NCI-H345 (cell line): ENCODE measurements at places on chromosomes 16 and 17.

DNA sequence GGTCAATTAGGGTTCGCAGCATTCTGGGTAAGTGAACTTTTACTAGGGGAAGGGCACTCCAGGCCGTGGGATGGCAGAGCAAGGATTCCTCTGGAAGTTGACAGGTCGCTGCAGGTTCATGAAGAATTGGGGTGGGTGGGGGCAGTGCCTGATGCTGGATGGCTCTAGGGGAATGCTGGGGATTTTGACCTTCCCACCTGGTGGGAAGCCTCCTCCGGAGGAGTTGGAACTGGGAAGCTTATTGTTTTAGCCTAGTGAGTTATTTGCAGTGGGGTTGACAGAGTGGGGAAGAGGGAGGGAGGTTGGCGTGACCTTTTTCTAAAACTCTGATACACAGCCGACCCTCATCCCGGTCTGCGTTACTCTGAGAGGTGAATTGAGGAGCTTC is 606 bp upstream of the C17orf113 start:
- no peak for DNase-seq

DNA sequence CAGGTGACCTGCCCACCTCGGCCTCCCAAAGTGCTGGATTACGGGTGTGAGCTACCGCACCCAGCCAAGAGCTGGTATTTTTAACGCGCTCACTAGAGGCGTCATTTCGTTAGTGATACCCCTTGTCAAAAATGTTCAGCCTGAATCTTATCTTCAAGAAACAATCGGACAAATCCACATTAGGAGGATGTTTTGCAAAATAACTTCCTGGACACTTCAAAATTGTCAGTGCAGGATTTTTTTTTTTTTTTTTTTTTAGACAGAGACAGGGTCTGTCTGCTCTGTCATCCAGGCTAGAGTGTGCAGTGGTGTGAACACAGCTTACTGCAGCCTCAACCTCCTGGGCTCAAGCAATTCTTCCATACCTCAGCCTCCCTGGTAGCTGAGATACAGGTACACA is 63.0 kb downstream of the RMI2 start:
- DNase-seq = no peak

DNA sequence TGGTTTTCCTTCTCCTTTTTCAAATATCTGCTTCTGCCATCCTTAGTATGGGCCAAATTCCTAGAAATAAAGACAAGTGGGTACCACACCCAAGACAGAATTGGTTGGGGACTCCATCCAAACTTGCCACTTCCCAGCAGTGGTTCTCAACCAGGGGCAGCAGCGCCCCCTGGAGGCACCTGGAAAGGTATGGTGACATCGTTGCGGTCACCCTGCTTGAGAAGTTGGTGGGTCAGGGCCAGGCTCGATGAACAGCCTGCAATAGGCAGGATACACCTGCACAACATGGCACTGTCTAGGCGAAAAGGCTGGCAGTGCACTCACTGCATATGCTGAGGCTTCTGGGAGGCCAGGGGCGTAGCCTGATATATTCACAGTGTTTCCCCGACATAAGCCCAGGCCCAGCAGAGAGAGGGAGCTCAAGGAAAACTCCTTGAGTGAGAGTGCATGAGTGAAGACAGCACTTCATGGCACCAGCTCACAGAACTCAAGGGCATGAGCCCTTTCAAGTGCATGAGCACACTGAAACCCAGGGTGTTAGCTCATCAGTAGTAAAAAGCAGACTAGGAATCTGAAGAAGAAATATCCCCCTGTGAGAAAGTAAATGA is 57.7 kb downstream of the CMC2 start:
- no peak for DNase-seq

- DNase-seq = no peak
These were observed 72.8 kb downstream of the NEUROD2 start for GRCh38 chr17:39534768-39535405.

DNA sequence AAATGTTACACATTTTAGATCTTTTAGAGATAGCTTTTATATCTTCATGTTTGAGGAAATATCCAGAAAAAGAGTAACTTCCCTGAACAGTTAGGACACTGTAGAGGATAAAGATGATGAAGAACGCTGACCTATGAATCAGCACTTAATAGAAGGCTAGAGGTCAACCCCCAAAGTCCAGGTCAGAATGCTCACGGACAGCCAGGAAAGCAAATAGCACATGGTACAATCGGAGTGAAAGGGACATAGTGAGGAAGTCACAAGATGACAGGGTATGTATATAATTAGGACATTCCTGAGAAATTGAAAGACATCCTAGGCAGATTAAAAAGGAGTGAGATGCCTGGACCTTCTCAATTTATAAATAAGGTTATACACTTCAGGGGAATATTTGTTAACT is 55.1 kb upstream of the CNTNAP4 start:
- DNase-seq = no peak

GRCh38 chr17:61065263-61065773 is 334.3 kb upstream of the TBX2 start:
- DNase-seq = no peak

DNA sequence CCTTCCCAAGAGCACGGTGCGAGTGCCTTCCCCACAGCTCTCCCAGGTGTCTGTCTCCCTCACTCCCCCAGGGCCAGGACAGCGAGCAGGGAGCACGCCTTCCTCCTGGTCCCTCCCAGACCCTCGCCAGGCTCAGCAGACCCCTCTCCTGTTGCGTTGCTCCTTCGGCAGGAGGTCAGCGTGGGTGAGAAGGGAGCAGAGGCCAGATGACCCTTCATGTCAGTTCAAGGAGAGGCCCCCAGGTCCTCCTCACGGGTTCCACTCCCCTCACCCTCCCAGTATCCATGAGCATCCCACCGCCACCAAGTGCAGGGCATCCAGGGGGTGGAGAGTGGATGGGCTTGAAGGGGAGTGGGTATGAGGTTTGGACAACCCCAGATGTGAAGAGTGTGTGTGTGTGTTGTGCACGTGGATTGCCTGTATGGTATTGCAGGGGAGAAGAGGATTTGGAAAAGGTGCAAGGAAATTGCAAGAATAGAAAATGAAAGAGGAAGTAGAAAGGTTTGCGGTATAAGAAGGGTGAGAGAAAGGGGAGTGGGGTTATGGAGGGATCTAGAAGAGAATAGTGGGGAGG is 17.7 kb downstream of the SGCA start:
- no peak for DNase-seq

DNA sequence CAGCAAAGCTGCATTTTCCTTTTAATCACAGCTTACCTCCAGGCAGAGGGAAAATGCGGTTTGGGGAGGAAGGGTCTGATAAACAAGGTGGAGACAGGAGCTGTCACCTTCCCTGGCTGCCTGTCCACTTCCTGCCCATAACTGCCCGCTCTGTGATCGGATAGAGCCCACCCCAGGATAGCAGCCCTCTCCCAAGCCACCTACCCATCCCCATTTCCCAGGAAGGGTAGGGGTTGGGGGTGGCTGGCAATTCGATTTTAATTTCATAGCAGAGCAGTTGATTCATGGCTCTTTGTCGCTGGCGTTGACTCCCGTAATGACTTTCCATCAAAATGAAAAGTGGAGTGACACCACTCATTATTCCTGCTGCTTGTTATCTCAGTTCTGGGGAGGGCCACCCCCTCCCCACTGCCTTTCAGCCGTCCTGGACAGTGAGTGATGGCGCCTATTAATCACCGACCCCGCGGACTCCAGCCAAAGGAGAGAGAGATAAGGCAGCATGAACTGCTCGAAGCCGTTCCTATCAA is 11.2 kb downstream of the CDK5RAP3 start:
- DNase-seq = no peak

DNA sequence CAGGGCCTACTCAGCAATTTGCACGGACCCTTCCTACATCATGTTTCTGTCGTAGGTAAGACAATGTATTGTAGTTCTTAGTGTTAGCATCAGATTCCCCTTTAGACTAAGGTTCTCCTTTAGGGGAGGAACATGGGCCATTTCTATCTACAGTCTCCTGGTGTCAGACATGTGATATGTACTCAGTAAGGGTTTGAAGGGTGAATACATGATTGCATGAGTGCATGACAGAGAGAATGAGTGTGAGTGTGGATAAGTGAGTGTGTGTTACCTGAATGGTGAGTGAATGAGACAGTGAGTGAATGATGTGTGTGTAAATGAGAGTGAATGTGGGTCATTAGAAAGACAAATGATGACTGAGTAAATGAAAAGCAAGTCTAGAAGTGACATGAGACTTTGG is 476.8 kb downstream of the HAPSTR1 start:
- DNase-seq = no peak

DNA sequence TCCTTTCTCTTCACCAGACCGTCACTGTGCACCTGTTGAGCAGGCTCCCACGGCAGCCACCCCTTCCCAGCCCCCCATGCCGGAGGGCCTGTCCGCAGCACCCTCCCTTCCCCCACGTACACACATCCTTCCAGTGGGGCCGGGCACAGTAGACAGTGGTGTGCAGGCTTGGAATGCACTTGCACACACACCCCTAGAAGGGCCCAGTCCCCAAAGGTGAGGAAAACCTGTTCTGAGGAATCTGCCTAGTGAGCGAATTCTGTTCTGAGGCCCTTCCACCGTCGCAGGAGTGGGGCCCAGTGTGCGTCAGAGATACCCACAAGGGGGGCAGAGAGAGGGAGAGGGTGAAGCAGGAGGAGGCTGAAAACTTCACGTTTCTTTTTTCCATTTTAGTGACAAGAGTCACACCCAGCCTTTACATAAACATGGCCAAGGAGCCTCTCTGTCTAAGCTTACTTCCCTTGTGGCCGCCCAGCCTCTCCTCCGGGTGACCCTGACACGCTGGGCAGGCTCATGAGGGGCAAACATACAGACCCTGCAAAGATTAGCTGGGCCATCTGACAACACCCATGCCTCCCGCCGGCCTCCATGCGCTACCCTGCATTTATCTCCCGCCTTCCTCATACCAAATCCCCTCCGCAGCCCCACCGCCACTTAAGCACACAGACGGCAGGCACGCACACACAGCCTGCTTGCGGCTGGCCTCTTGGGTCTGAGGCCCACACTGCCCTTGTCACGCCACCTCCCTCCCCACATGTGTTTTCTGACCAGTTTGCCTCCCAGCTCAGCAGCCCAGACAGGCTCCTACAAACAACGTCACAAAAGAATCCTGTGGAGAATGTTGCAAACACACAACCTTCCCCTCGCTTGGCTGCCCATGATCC is 1.8 kb downstream of the ZBTB4 start:
- no peak for DNase-seq

DNA sequence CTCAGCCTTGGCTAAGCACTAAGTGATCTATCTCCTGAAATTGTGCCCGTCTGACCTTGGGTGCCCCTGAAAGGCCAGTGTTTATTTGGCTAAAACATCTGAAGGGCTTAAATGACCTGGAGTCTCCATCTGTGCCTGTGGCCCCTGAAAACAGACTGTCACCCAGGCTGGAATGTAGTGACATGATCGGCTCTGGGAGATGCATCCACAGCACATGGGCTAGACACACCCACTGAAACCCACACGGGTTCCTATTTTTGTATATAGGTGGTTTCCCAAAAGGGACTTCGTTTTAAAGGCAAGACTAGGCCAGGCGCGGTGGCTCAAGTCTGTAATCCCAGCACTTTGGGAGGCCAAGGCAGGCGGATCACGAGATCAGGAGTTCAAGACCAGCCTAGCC is 13.5 kb downstream of the CEP295NL start:
- no peak for DNase-seq

DNA sequence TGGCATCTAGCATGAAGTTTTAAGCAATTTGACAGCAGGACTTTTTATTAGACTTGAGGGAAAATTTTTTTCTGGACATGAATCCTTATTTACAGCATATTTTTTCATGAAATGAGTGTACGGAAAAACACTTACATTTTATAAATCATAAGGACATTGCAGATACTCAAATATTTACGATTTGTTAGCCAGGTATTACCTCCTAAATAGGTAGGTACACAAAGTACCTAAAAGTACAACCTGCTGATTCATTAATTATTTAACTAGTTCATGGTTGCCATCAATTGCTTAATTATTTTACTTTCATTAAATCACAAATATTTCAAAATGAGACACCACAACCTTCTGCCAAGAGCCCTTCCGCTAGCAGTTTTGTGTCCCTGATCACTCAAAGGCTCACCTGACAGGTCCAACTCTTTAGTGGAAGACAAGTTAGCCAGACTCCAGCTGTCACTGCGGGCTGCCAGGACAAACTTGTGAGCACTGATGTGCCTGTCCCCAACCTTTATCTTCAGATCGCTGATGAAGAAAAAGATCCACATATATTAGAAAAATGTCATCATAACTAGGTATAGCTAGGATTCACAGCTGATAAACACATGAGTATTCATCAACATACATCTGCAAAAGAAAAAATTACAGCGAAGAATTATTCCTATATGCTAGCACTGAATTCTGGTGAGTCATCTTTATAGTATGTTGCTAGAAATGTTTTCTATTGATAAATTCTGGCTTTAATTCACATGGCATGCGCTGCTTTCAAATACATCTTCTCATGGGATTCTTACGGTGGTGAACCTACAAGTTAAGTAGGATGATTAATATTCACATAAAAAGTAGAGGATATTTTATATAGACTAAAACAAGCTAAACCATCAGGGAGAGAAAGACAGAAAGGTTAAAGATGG is 28.2 kb downstream of the ANKFY1 start:
- DNase-seq = no peak

- no peak for DNase-seq
These were observed 87.5 kb upstream of the WSB1 start for GRCh38 chr17:27206447-27206846.

DNA sequence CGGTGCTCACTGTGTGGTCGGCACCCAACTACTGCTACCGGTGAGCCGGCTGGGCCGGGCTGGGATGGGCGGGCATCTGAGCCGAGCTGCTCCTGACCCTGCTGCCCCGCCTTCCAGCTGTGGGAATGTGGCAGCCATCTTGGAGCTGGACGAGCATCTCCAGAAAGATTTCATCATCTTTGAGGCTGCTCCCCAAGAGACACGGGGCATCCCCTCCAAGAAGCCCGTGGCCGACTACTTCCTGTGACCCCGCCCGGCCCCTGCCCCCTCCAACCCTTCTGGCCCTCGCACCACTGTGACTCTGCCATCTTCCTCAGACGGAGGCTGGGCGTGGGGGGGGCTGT is 6.9 kb downstream of the TBX6 start:
- no peak for DNase-seq

DNA sequence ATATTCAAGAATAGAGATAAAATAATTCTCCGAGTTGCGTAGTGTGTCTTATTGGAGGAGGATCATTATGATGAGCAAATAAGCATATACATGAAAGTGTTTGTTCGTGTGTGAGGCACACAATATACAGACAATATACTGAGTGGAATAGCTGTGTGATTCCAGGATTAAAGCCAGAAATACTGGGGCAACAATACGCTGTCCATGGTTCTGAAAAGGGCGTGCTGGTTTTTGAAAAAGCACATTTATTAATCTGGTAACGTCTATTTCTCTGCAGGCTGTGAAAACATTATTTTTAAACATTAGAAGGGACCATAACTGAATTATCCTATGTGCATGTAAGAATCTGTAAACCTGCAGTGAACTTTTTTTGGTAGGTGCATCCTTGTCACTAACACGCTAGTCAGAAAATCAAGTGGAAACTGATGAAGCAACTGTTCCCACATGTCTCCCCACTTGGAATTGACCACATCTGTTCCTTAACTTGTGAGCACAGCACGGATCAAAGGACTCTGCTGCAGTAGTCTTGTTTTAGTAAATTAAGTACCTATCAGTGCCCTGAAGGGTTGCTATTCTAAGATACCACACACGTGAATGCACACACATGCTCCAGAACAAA is 346.0 kb downstream of the GRIN2A start:
- DNase-seq = no peak

- DNase-seq = peak; percentile 69
These were observed 14.2 kb upstream of the MARCHF10 start for GRCh38 chr17:62822080-62822904.
